ENCODE measurements at places on chromosomes 16 and 17.
A peak's percentile ranks its signal among the peaks of the same experiment; 100 is the strongest.

DNA sequence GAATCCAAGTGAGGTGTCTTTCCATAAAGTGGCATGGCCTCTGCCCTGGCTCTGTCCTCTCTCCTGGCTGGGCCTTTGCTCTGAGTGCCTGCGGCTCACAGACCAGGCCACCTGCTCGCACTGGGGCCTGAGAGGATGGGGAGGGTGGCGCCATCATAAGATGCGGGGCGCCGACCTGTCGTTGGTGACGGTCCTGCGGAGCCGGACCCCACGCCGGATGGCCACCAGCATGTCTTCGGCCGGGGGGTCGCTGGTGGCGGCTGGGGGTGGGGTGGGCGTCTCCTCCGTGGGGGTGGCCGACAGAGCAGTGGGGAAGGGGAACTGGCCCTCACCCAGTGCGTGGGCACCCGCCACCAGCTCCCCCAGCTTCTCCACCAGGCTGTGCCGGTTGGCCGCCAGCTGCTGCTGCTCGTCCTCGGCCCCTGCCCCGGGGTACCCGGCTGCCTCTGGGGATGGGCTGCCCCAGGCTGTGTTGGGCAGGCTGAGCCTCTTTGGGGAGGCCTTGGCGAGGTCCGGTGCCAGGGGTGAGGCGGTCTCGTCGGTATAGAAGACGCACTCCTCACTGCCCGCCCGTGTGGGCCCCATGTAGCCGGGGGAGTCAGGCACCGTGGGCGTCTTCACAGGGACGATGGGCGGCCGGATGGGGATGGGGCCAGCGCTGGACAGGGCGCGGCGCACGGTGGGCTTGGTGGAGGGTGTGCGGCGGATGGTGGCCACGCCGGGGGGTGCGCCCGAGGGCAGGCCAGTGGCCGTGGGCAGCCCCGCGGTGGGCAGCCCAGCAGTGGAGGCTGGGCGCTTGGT lies 17.4 kb downstream of the IL34 start:
- DNase-seq, result no peak

- DNase-seq, result no peak
These were observed 183.5 kb upstream of the ANKFN1 start for GRCh38 chr17:55969562-55970324.

GRCh38 chr16:82506692-82507670 lies 119.8 kb upstream of the CDH13 start:
- DNase-seq, result no peak

DNA sequence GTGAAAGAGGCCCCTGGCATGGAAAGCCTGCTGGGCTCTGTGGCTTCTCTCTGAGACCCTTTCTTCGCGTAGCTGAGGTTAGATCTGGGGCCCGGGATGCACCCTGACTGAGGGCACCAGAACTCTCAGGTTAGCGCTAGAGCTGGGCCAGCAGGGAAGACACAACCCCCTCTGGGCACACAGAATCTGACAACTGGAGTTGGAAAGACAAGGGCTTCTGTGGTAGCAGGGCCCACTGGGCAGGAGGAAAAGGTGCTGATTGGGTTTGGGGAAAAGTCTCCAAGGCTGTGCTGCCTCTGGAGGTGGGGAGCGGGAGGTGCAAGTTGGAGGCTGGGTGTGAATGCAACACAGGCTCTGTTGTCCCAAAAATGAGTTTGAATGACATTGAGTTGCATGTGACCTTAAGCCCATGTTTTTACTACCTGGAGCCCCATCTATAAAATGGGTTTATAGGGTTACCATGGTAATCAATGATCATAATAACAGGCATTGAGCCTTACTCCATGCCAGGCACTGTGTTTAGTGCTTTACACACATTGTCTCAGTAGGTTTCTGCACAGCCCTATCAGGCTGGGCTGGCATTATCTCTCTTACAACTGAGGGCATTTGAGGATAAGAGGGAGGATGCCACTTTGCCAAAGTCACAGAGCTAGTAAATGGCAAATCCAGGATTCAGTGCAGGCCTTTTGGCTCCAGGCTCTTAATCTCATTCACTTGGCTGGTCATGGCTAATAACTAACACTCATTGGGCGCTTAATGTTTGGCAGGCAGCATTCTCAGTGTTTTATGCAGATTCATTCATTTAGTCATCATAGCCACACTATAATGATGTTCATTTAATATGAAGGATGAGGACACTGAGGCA lies 9.5 kb upstream of the IGFBP4 start:
- DNase-seq, result no peak

DNA sequence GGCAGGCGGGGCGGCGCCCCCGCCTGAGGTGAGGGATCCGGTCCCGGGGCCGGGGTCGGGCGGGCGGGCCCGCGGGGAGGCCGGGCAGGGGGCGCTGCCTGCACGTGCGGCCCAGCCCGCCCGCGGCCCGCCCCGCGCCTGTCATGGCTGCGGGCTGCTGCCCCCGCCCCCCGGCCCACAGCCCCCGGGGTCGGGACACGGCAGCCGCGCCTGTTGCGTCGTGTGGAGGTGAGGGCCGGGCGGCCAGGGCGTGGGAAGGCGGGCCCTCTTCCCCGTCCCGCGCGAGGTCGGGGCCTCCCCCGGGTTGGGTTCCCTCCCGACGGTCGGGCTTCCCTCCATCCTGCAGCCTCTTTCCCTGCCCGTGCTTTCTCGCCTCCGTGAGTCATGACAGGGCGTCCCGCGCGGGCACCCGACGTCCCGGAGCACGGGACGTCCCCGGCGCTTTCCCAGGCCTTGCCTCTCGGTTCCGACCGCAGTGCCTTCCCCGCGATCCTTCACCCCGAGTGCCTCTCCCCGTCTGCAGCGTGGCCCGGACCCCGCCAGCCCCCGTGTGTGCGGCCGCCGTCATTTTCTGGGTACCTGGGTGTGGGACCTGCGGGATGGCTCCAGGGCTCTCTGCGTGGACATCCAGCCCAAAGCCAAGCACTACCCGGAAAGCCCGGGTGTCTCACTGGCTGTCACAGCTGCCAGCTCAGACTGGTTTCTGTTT lies 76.7 kb downstream of the CHD9 start:
- peak; percentile 49 for DNase-seq

- no peak for DNase-seq
These were observed 10.9 kb downstream of the SEC14L5 start for GRCh38 chr16:4968879-4969483.

DNA sequence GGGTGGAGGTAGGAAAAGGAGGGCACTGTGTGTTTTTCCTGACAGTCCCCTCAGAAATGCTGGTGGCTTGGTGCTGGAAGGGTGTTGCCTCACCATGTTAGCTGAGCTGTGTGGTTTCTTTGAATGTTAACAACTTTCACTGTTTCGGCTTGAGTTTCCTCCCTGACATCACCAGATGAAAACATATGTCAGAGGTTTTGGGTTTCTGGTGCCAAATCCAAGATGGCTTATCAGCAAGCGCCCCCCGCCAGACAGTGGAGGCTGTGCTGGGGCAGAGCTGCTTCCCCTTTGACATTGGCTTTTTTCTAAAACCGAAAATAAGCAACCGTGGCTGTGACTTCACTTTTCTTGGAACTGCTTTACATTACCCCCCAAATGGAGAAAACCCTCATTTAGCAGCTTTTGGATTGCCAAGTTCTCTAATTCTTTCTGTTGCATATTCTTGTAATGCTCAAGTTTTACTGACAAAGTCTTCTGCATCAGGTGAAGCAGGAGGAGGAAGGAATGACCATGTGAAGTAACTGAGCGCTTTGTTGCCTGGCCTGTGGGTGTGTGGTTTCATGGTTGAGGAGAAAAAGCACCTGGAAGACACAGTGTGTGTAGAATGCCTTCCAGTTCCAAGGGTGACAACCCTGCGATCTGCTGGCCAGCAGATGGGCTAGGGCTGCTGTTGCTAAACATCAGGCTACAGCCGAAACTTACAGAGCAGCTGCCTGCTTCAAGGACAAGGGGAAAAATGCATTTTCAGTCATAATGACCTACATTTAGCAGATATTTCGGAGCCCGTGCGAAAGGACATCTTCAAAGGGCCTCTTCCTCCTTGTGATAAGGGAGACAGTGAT lies 9.7 kb downstream of the RMI2 start:
- DNase-seq, result peak; percentile 69

Measured in stimulated activated CD8-positive, alpha-beta memory T cell treated with anti-CD3 and anti-CD28 coated beads, Interleukin-4, amount 100 ng/mL, for 24 hours (primary cell).